Forelimb muscle (tissue), 1 donor: ENCODE measurements at places on chromosomes 7 and 10. TPM values are rescaled to one million over a fixed set of nuclear protein-coding genes. Genes with fewer than 3 reads are reported as not detected.

PARP12 gene
- polyA plus RNA-seq: 11.3 TPM

GRCh38 chr10:104895541-104895940, 254.5 kb downstream of the SORCS3 start:
- DNase-seq: peak; percentile 81

GRCh38 chr10:85673270-85673669, 693.3 kb downstream of the GRID1 start:
- DNase-seq: no peak

DNA sequence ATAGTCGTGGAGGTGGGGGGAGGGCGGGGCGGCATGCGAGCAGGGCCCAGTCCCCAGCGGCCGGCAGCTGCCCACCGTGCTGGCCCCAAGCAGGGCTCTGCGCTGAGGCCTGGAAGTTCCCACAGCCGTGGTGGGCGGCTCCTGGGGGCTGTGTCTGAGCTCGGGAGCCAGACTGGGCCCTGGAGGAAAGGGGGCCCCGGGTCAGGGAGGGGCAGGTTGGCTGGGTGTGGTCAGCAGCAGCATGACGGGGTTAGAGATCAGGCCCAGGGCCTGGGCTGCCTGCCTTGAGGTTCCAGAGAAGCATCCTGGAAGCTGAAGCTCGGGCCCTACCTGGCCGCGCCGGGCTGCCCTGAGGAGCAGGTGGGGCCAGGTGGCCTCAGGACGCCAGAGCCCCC, 22.1 kb downstream of the GET4 start:
- DNase-seq: no peak

IDI2 gene
- 0.14 TPM for polyA plus RNA-seq

- no peak for DNase-seq
Measured at GRCh38 chr7:24769014-24769830, 12.0 kb upstream of the GSDME start.

DNA sequence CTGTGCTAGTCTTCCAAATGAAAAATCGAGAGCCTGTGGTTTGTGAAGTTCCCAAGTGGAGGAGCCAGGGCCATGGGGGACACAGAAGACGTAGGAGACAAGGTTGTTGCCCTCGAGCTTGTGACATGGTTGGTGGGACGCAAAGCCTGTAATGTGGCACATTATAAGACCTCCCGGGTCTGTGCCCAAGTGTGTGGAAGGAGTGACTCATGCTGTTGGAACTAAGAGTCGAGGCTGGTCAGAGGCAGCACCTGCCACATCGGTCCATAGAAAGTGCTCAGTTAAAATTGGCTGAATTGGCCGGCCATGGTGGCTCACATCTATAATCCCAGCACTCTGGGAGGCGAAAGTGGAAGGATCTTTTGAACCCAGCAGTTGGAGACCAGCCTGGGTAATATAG, 27.0 kb upstream of the PODXL start:
- DNase-seq: no peak

CACNB2 gene
- 1.5 TPM for polyA plus RNA-seq

SLC26A4 gene
- polyA plus RNA-seq: 0.73 TPM

- DNase-seq: no peak
Measured at GRCh38 chr10:125455431-125455830, 227.5 kb downstream of the TEX36 start.

DNA sequence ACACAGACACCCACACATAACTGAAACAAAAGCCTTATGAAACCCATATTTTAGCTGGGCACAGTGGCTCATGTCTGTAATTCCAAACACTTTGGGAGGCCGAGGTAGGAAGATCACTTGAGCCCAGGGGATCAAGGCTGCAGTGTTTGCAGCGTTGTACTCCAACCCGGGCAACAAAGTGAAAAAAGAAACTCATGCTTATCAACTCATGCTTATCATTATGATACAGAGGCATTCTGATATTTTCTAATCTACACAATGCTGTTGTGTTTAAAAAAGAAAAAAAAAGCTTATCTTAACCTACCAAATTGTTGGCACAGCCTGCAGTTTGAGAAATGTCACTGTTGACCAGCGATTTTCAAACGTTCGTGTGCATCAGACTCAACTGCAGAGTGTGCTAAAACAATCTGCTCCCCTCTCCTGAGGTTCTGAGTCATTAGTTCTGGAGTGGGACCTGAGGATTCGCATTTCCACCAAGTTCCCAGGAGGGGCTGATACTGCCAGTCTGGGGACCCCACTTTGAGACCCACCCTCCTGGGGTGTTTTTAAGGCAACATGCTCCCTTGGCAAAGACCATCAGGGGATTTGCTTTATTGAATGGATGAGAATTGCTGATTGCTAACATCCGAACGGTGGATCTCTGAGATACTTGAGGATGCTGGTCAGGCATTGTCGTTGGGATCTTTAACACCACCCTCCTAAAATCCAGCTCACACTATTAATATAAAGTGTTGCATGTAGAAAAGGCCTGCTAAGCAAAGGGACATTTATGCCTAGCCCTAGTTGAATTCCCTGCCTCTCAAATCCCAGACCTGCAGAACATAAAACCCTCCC, 16.2 kb downstream of the CHST3 start:
- no peak for DNase-seq

ZNF488 gene
- 3.5 TPM for polyA plus RNA-seq

DNA sequence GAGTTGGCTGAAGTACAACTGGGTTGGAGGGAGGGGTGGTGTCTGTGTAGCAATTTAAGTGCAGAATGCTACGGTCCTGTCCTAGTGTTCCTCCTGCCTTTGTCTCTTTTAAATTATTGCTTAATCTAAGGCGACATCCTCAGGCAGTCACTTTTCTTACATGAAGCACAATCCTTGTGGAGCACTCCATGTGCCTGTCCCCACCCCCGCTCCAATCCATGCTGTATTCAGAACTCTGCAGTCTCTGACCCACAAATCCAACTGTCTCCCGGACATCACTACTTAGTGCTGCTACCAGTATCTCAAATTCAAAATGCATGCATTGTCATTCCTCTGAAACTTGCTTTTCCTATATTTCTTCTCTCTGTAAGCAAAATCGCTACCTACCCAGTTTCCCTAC, 91.4 kb upstream of the FAM133B start:
- DNase-seq: no peak

DNA sequence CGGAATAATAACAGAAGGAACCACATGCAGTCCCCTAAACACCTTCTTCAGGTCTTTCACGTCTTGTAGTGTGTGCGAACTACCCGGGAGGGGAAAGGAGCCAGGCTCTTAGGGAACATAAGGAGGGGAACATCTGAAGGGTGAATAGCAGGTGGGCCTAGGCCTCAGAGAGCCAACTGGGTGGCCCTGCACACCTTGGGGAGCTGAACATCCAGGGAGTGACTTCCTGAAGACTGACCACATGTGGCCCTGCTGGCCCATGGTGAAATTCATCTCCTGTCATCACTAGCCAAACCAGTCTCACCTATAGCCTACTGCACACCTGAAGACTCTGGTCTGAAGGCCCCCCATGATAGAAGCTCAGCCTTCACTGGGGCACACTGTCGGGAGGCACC, 5.6 kb downstream of the CALML3 start:
- no peak for DNase-seq

DENND2A gene
- 41.9 TPM for polyA plus RNA-seq
